Vagina (tissue), 2 donors: ENCODE measurements at places on chromosomes 13 and 19.

GRCh38 chr19:49362929-49363267 lies 682 bp upstream of the TEAD2 start:
- DNase-seq = no peak

DNA sequence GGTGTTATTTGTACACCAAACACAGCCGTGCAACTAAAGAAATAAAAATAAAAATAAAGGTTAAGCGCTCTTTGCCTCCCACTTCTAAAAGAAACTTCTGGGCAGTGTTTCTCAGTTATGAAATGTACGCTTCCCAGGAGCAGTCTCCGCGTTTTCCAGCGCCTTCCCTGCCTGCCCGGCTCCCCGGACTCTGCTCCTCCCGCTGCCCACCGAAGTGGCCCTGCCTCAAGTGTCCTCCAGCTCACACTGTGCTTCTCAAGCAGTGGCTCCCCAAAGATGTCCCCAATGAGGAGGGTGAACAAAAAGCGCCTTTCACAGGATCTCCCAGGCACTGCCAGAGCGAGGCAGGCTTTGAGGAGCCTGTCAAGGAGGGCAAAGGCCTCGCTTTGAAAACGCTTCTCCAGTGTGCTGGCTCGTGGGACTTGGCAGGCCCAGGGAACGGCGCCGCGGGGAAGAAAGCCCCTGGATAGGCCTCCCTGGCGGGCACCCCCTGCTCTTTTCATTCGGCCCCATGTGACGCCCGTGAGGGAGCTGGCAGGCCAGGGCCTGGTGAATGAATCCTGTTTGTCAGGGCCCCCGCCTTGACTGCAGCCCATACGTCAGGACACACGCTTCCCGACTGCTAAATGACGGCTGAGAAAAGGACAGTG lies 187.1 kb downstream of the FOXO1 start:
- no peak for DNase-seq

GRCh38 chr13:59492030-59492636 lies 671.6 kb downstream of the DIAPH3 start:
- DNase-seq = no peak

DNA sequence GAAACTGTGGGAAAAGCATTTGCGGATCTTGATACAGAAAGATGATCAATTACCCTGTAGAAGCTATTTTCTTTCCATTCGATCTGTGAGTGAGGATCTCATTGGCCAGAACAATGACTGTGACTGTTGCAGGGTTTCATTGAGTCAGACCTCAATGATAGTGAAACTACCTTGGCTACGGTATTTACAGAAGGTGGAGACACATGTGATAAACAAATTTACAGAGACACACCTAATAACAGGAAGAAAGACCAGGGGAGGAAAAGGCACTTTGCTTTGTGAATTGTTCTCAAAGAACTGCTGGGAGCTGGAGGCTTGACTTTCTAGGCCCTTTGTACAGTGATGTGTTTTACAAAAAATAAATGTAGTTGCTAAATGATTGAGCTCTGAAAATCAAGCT lies 19.9 kb upstream of the ARGLU1 start:
- no peak for DNase-seq

DNA sequence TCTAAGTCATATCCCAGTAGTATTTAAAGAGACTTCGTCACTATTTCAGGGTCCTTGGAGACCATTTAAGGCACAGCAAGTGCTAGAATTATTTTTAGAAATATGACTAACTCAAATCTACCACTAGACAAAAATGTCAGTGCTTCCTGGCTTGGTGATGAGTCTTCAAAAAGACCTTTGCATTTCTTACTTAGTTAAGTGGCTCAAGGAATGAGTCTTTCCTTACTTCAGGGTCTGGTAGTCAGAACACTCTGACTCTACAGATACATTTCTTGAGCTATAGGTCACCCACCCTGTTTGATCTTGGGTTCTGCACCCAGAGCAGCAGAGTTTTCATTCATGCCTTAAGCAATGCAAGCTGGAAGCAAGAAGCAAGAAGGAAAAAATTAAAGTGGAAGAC lies 191.0 kb upstream of the HTR2A start:
- no peak for DNase-seq

GRCh38 chr19:58181902-58182576 lies 822 bp upstream of the ZNF274 start:
- DNase-seq = no peak

- DNase-seq = no peak
These were observed 16.6 kb downstream of the DDX39A start for GRCh38 chr19:14402332-14403144.

DNA sequence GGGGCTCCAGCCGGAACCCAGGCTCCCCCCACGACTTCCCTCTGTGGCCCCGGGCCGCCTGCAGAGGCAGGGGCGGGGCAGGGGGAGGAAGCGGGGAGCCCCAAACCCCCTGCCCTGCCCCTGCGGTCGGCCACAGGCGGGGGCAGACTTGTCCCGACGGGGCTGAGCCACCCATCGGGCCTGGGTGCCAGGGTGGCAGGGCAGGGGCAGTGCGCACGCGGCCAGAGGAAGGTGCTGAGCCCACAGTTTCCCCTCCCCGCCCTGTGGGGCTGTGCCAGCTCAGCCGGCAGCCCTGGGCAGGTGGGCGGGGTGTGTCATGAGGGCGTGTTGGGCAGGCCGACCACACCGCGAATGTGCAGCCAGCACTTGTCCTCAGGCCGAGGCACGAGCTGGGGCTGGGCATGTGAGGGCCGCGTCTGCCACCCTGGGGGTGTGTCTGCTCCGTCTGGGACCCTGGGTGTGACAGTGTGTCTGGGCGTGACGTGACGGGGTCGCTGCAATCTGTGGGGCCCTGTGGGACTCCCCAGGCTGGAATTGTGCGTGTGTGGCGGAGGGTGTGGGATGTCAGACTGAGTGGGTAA lies 17.7 kb downstream of the CCDC97 start:
- no peak for DNase-seq

GRCh38 chr19:45876411-45877197 lies 9.3 kb downstream of the IRF2BP1 start:
- DNase-seq = no peak

- no peak for DNase-seq
These were observed 33.8 kb upstream of the VWA8 start for GRCh38 chr13:41994696-41995095.

DNA sequence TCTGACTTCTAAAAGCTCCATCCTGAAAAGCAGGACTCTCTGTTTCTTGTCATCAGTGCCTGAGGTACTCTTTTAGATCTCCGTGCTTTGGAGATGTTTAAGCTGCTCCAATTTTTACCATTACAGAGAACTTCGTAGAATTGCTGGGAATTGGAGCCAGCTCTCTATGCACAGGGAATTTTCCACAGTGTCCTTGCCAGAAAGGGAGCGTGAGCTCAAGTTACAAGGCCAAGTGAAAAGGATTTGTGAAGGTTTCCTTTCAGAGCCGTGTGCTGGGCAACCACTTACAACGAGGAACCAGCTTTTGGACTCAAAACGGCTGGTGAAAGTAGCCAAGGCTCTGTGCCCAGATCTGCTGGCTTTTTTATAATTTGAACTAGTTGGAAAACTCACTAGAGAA lies 82.6 kb downstream of the NUFIP1 start:
- DNase-seq = no peak

DNA sequence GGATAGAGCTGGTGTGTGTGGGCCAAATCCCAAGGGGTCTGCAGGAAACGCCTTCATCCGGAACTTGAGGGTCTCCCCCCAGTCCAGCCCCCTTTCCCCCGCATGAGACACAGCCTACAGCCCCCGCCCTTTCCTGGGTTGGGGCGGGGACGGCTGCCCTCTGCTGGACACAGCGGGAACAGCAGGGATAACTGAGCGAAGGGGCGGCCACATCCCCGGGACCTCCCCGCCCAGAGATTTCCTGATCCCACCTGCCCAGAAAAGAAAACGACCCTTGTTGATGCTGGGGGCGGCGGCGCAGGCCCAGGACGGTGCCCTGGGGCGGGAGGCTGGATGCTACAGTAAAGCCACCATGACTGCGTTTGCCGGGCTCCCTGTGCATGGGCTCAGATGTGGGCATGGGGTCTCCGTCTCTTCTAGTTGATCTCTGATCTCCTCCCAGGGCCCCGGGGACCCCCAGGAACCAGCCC lies 14.2 kb downstream of the ONECUT3 start:
- DNase-seq = no peak

DNA sequence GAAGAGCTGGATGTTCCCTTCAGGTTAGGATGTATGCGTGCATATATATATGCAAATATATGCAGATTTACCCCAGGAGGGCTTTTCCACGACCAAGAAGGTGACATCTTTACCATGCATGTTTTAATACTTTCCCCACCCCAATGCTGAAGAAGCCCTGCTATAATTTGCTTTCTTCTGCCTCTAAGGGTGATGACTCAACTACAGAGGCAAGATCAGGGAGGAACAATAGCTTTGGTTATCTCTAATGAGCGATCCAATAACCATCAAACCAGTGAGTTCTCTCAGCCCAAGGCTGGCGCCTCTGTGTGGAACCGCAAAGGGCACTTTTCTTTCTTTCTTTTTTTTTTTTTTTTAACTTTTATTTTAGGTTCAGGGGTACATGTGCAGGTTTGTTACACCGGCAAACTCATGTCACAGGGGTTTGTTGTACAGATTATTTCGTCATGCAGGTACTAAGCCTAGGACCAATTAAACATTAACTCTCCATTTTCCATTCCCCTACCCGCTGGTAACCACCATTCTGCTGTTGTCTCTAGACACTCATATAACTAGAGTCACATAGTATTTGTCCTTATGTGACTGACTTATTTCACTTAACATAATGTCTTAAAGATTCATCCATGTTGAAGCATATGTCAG lies 25.7 kb upstream of the UBE2L5 start:
- DNase-seq = no peak

- DNase-seq = no peak
These were observed 101.4 kb downstream of the STK24 start for GRCh38 chr13:98475522-98475921.

DNA sequence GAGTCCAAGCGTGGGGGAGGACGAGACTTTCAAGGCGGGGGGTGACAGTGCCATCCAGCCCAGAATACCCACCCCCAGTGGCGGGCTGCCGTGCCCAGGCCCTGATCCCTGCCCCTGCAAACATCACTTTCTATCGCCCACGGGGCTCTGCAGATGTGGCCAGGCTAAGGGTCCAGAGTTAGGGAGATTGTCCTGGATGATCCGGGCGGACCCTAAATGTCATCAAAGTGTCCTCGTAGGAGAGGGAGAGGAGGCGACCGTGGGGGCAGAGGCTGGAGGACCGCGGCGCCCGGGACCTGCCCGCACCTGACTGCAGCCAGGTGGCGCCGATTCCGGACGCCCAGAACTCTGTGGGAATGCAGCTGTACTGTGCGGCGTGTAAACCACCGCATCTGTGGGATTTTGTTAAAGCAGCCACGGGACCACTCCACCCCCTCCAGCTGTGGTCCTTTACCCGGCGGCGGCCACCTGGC lies 32.4 kb downstream of the GJA3 start:
- no peak for DNase-seq

- DNase-seq = no peak
These were observed 23.4 kb upstream of the ARGLU1 start for GRCh38 chr13:106591299-106591698.

- DNase-seq = no peak
These were observed 1335.1 kb upstream of the SPRY2 start for GRCh38 chr13:81676008-81676407.

DNA sequence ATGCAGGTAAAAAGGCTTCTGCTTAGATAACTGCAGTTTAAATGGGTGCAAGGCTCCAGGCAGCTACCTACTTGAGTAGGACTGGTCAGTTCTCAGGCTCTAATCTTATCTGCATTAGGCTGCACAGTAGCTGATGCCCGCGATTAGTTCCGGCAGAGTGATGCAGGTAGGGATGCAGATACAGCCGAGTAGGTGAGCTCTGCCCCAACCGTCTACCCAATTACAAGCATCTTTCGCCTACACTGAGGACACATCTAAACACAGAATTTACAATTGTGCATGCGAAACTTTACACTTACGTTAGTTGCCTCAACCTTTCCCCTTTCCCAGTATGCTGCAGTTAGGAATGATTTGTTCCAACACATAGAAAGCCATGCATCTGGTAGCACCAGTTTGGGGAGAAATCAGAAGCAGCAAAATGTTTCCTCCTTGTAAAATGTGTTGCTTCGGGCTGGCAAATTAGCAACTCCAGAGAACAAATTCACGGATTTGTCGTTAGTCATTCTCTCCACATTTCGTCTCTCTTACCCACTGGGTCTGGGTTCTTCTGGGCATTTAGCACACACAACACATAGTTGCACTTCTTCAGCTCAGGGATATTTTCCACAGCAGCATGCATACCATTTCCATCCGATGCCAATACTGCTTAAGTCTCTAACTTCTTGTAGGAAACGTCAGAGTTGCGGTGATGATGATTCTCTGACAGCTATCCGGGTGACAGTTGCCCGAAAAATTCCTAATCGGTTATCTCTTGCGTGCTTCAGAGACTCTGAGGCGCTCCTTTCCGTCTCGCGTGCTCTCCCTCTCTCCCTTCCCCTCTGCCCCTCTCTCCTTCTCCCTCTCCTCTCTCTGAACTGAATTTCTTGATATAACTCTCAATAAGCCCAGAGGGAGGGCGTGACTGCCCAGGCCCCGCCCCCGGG lies at the start of gene PCDH9:
Gene PCDH9, minus strand, starts transcription at position 856 of the 923 bp plus-strand sequence. CDS start 1,896 bp downstream, outside the sequence.
- no peak for DNase-seq

GRCh38 chr19:4499318-4499717 lies 19.0 kb downstream of the PLIN4 start:
- no peak for DNase-seq

- no peak for DNase-seq
These were observed 183.5 kb upstream of the TSC22D1 start for GRCh38 chr13:44759384-44760360.

DNA sequence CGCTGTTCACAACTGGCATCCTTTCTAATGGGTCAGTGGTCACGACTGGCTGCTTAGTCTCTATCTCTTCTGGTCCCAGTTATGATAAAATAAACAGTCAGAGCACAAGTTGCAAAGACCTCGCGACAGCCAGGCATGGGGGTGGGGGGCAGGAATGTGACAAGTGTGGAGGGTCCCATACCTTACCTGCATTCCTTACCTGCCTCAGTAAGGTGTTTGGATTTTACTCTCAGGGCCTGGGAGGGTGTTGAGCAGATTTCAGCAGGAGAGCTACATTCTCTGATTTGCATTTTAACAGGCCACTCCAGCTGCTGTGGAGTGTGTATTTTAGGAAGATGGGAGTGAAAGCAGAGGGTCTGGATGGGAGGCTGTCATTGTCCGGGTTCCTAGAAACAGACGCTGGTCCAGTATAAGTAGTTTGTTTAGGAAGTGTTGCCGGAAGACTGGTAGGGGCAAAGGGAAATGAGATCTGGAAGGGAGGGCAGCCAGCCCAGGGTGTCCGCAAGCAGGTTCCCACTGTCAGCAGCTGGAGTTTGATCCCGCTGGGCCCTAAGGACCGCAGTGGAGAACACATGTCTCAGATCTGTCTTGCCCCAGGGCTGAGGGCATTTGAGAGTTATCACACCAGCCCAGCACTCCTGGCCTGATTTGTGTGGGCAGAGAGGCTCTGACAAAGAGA lies 920.0 kb downstream of the UQCRFS1 start:
- DNase-seq = no peak

DNA sequence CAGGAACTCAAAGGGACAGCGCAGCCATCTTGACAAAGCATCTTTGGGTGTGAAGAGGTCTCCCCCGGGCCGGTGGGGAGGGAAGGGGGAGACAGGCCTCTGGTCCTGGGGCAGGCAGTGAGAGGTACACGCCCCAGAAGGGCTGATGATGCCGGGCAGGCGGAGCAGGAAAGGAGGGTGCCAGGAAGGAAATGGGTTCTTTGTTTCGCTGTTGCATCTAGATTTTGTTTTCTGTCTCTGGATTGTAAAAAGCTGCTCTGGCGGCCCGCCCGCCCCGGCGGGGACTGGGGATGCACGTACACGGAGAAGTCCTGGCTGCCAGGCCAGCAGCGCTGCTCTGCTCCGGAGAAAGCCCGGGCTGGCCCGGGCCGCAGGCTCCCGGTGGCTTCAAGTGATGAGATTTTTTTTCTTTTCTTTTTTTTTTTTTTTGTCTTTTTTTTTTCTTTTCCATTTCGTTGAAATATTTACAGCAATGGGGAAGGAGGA lies 13.2 kb upstream of the ASF1B start:
- DNase-seq = no peak

- DNase-seq = no peak
These were observed 470.7 kb upstream of the SLITRK1 start for GRCh38 chr13:84352946-84353345.
